ENCODE measurements at places on chromosomes 3 and 15.

- DNase-seq: no peak
Observed at GRCh38 chr3:119781330-119782198, at the start of gene NR1I2. Gene NR1I2 (plus strand): TSS chr3:119782101.

- DNase-seq: peak; percentile 87
Observed at GRCh38 chr15:51829376-51830275, at the start of gene TMOD3. Gene TMOD3 (plus strand): TSS chr15:51829653. CDS start chr15:51862885, 33,232 bp downstream.

DNA sequence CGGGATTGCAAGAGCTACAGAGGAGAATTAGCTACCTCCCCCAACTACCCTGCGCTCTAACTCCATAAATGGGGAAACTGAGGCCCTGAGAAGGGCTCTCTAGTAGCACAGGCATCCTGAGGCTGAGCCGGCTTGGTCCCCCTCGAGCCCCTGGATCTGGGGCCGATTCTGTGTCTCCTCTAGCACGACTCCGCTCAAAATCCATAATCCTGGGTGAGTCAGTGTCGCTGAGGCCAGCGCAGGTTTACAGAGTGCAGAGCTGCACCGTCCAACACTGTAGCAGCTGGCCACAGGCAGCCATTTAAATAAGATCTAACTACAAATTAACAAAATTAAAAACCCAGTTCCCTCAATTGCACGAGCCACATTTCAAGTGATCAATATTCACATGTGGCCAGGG, 10.8 kb downstream of the GATA2 start:
- DNase-seq: no peak

GRCh38 chr3:41431386-41431785, 232.1 kb downstream of the CTNNB1 start:
- no peak for DNase-seq

DNA sequence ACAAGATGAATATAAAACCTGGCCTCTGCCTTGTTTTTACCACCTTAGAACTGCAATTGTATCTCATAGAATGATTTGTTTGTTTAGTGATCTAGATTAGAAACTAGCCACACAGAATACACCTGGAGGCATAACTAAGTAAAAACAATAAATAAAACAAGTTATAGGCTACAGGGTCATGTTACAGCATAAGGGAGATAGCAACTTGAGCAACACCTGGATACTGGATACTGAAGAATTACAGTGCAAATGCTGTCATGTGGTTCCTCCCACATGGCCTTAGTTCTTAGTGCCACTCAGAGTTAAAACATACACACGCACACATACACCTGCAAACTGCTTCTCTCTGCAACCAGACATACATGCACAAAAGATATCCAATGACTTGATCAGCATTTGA, 563.4 kb upstream of the DPPA4 start:
- DNase-seq: no peak

- no peak for DNase-seq
Observed at GRCh38 chr3:70861234-70861633, 548.8 kb upstream of the MDFIC2 start.

- no peak for DNase-seq
Observed at GRCh38 chr3:189288348-189289235, 116.8 kb downstream of the TPRG1 start.

- DNase-seq: no peak
Observed at GRCh38 chr3:37502621-37503020, 328.2 kb upstream of the LRRFIP2 start.

GRCh38 chr15:76208084-76208785, 103.0 kb downstream of the ETFA start:
- no peak for DNase-seq
